NCI-H1436 (cell line): ENCODE measurements at places on chromosomes 1 and 21.

- DNase-seq = peak; percentile 49
These were observed 950 bp upstream of the INKA2 start for GRCh38 chr1:111739925-111740765.

DNA sequence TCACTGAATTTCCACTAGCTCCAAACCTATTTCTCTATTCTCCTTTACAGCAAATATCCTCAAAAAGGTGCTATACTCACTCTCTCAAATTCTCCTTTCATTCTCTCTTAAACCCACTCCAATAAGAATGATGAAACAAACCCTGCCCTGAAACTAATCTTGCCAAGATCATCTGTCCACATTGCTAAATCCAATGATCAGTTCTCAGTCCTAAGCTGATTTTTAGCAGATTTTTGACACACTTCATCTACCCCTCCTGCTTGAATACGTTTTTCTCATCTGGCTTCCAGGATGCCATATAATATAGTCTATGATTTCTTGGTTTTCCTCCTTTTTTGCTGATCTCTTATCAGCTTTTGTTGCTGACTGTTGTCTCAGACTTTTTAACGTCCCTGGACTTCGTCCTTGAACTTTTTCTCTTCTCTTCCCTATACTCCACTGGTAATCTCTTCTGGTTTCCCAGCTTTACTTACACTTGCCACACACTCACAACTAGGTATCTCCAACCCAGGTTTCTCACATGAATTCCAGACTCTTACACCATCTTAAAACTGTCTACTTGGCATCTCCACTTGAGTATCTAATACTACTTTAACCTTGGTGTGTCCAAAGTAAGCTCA is 35.3 kb downstream of the RERE start:
- DNase-seq = no peak

- no peak for DNase-seq
These were observed 21.3 kb upstream of the IL10 start for GRCh38 chr1:206793620-206794019.

- no peak for DNase-seq
These were observed 20.7 kb upstream of the EXO1 start for GRCh38 chr1:241827264-241827663.

- DNase-seq = no peak
These were observed 8.0 kb downstream of the TIE1 start for GRCh38 chr1:43308635-43309404.

- DNase-seq = no peak
These were observed 11.6 kb downstream of the GMEB1 start for GRCh38 chr1:28680151-28680550.

DNA sequence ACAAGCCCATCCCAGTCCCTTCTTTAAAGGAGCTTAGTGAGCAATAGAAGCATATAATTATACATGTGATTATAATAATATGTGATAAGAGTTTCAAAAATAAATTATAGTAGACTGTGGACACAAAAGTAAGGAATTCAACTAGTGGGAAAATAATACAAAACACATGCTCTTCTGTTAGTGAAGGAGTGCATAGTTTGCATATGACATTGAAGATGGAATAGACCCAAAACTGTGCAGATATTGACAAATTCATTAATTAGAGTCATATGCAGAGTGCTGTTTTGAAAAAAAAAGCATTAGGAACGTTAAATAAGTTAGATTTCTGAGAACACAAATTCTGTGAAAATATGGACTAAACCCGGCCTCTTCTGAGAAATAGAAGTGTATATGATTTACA is 278.8 kb downstream of the ASTN1 start:
- no peak for DNase-seq

DNA sequence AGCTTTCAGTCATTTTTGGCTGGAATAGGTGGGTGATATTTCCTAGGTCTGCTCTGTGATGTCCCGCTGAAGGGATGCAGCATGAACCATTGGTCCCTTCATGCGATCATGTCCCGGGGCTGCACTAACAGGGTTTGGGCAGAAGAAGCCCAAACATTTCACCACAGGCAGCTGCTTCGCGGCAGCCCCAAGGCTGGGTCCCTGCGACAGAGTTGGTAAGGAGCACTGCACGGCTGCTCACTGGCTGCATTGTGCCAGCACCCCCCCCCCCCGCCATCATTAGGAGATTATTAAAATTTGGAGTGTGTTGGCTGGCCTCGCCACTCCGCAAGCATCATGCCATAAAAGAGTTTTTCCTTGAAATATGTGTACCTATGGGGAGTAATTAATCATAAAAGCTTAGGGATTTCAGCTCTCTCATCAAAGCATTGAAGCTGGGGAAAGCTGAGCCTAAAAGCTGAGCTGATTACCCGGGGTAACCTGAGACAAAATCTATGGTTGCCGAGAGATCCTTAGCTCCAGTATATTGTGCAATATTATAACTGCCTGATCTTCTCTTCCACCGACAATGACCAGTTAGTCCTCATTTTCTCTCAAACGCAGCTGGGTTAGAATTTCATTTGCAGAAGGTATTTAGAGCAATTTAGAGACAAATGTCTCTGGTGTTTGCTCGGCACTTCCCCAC is 62.5 kb downstream of the PEX14 start:
- peak; percentile 71 for DNase-seq

- DNase-seq = no peak
These were observed 180.6 kb upstream of the JUN start for GRCh38 chr1:58964428-58964827.

DNA sequence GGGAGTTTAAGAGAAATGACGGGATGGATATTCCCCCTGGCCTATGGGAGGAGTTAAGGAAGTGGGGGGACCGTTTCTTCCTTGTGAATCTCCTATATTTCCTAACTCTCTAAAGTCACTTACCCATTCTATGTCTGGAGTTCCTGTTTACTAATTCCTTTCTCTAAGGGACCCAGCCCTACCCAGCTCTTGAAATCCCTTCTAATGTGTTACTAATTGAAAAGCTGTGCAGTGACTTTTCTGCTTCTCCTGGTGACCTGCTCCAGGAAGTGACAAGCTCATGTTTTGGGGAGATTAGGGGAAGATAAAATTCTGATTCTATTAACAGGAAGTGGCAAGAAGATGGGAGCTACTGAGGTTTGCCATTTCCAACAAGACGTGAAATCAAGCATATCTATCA is 4.0 kb upstream of the SAMSN1 start:
- DNase-seq = no peak

GRCh38 chr1:94056171-94056570 is 64.8 kb downstream of the ABCA4 start:
- DNase-seq = no peak

GRCh38 chr1:41672173-41672572 is 187.7 kb upstream of the EDN2 start:
- DNase-seq = no peak

DNA sequence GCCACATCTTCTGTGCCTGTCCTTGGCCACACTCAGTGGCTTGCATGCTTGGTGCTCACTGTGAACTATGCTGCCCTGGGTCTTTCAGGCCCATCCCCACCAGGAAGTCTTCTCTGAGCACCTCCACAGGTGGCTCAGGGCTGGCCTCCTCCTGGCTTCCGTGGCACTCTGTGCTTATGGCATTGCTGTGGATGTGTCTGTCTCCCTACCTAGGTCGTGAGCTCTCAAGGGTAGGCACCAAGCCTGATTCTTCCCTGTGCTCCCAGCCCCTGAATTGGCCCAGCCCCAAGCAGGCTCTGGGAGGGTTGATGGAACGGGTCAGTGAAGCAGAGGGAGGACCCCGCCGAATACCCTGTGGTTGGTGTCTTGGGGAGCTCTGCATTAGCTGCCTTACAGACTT is 197.7 kb upstream of the EDN2 start:
- no peak for DNase-seq

DNA sequence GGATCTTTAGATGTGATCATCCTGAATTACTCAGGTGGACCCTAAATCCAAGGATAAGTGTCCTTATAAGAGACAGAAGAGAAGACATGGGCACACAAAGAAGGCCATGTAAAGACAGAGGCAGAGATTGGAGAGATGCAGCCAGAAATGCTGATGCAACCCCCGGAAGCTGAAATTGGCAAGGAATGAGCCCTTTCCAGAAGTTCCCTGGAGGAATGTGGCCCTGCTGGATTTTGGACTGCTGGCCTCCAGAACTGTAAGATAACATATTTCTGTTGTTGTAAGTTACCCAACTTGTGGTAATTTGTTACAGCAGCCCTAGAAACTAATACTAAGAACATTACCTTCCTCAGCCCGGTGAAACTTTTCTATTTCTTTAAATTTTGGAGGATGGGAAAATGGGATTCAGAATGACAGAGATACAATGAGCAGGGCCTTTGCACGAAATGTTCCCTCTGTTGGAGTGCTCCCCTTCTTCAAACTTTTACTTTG is 11.2 kb upstream of the PLPP3 start:
- DNase-seq = no peak

DNA sequence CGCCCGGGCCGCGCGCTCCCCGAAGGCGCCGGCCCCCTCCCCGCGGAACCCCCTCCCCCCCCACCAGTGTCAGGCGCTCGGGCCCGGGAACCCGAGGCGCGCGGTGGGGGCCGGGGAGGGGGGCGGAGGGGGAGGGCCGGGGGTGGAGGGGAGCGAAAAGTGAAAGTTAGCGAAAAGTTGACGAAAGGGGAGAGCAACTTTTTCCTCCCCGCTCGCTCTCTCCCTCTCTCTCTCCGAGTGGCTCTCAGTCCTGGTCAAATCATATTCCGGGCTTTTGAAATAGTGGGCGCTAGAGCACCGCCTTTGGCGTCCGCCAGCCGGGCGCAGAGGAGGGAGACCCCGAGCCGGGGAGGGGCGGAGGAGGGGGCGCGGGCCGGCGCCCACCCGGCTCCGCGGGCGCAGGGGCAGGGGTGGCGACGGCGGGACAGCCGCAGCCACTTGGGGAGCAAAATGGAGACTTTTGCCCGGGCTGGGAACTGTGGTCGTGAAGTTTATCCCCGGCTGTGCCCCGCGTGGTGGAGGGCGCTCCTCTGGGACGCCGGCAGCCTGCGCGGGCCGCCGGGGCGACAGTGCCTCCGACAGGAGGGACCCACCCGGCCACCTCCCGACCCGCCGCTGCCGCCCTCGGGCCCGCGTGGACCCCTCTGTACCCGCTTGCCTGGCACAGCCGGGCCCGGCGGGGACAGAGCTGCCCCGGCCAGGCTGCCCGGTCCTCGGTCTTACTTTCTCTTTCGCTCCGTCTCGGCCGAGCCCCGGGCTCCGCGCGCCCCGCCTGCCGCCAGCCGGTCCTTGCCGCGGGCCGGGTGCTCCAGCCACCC is 697 bp downstream of the PRDM16 start:
- peak; percentile 57 for DNase-seq

- DNase-seq = no peak
These were observed 58.4 kb downstream of the NFIA start for GRCh38 chr1:61140778-61141177.

DNA sequence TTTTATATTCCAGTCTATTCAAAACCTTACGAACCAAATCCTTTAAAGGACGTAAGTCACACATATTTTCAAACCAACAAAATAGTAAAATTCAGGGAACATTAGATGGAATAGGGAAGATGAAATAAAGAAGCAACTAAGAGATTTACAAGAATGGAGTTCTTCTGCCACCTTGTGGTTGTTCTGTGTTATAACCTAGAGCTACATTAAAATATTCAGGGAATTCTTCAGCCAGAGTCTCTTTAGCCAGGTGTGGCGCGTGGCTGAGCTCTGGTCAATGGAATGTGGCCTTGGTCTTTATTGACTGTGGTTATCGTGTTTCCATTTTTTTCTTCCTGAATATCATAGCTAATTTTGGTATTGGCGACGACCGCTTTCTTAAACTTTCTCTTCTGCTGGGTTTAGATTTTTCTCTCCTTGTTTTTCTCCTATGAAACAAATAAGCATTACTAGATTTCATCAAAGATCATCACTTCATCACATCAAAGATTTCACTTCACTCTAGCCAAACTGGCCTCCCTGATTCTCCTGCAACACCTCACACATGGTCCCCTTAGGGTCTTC is 221.3 kb downstream of the MRPL39 start:
- peak; percentile 28 for DNase-seq

DNA sequence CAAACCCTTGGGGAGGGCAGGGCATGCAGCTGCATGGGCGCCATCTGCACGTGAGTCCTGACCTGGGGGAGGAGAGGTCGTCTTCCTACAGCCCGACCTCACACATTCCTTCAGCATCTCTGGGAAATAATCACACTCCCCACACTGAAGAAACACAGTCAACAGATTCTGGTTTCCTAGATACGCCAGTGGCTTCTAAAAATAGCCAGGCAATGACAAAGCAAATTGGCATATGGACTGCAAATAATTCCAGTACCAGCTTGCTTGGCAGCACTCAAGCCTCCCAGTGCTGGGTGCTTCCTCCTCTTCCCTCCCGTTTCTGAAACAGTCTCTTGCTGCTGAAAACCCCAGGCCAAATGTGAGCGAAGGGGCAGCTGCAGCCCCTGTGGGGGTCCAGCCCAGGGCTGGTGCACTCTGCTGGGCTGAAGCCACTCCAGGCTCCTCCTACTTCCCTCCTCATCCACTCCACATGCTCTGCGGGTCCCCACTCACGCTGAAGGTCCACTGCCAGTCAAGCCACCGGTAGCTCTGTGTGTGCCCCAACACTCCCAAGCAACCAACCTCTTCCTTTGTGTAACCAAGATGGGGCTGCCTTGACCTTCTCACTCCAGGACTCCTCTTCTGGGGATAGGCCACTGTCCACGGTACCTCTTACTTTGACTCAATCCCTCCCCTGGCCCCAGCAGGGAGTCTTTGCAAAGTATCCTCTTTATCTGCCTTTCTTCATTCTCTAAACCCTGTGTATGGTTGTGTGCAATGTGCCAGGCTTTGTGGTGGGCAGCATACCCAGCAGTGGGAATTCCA is 69.0 kb downstream of the KCND3 start:
- peak; percentile 56 for DNase-seq

GRCh38 chr1:111739194-111739924 is at the start of gene INKA2:
Gene INKA2, minus strand, starts transcription at chr1:111739395. Its CDS starts 153 bp downstream, at chr1:111739242.
- peak; percentile 83 for DNase-seq

DNA sequence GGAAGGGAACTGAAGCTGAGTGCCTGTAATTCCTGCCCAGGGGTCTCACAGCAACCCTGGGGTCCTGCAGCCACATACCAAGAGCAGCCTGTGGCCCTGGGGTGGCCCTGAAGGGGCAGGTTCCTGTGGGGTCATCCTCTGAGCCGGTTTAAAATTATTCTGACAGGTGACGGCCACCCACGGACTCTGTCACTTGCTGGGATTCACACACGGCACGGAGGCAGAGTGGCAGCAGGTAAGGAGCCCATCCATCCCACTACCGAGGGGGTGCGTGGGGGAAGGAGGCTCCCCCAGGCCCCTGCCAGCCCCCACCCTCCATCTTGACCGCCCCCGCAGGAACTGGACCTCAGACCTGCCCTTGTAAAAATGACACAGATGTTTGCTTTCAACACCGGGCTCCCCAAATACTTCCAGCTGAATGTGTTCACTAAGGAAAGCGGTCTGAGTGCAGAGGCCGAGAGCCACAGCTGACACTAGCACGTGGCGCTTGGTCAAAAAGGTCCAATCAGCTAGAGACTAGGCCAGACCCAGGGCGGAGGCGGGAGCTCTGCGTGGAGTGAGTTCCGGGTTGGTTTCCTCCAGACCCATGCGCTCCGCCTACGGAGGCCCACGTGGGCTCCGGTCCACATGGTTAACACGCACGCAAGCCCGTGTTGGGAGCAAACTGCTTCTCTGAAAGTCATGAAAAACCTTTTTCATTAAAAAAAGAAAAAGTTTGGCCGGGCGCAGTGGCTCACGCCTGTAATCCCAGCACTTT is 10.0 kb downstream of the YBEY start:
- peak; percentile 17 for DNase-seq
